ENCODE measurements at places on chromosomes 13 and 19. TPM values are rescaled to one million over a fixed set of nuclear protein-coding genes. Genes with fewer than 3 reads are reported as not detected.

ZNF728 gene
- not detected for total RNA-seq

CALR3 gene
- total RNA-seq = not detected

METTL21C gene
- total RNA-seq = not detected

SIGLEC6 gene
- not detected for total RNA-seq

ZSCAN1 gene
- not detected for total RNA-seq

STRN4 gene
- 68.2 TPM for total RNA-seq

LHB gene
- 0.89 TPM for total RNA-seq

RPS28 gene
- 202 TPM for total RNA-seq

CRB3 gene
- not detected for total RNA-seq

KLK14 gene
- total RNA-seq = not detected

GRCh38 chr13:29583073-29583785 is 12.3 kb downstream of the SLC7A1 start:
- DNase-seq = no peak

DNA sequence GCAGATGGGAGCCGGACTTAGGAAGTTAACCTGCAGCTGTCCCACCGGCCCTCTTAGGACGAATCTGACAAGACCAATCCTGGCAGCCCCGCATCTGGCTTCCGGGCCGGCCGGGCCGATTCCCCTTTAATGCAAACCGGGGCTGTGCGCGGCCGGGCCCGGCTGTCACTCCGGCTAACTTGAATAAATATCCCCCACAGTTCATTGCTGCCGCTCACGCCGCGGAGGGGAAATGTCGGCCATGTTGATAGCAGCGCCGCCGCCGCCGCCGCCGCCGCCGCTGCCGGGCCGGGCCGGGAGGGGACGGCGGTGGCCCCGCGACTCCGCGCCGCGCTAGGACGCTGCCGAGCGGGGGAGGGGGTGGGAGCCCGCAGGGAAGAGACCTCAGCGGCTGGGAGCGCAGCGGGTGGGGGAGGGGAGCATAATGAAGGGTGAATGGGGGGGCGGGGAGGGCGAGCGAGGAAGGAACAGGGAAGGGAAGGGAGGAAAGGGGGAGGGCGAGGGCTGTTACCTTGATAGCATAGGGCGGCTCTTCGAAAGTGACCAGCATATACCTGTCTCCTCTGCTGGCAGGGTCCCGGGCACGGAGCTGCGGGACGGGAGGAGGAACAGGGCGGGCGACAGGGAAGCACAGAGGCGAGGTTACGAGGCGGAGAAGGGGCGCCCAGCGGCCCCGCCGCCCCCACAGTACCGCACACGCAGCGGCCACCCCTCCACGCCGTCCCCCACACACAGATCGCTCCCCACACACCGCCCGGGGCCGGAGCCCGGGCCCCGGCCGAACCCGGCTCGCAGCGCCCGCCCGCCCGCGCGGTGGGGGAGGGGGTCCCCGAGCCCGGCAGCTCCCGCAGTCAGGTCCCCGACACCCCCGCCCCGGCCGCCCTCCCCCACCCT is 1.1 kb downstream of the INTS6 start:
- peak; percentile 80 for DNase-seq

DNA sequence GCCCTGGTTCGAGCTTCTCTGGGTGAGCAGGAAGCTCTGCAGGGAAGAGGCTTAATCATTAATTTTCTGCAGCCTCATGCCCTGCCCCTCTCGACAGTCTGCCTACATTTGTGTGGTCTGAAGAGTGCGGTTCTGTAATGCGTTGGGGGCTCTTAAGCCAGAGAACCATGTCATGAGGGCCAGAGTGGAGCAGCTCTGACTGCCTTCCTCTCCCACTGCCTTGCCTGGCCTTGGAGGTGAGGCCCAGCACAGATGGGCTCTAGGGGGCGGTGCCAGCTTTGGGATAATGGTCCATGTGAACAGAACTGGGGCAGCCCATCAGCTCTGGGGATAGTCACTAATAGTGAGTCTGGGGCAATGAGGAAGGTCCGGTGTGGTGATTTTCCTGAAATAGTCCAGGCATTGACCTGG is 5.7 kb downstream of the FGF9 start:
- DNase-seq = no peak

- DNase-seq = no peak
Measured at GRCh38 chr19:17332677-17333581, 1.7 kb downstream of the ANO8 start.

DNA sequence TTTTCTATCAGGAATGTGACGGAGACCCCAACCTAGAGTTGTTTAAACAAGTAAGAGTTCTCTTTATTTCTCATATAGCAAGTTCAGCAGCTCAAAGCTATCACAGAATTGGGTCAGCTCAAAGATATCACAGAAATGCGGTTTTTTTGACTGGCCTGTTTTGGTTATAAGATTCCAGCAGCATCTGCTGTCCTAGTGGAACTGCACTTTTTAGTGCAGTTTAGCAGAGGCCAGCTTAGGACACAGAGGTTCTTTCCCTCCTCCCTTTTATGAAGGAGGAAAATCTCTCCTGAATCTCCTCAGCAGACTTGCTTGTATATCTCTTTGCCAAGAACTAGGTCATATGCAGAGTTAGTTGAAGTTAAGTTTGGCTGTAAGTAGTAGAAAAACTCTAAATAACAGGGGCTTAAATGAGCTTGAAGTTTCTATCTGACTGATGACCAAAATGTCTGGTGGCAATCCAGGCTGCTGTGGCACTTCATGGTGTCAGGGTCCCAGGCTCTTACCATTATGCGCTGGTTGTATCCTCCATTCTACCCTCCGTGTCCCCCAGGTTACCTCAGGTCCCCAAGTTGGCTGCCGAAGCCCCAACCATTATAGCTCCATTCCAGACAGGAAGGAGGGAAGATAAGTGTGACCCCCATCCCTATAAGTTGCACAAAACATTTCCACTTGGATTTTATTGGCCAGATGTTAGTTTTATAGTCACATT is 6.6 kb downstream of the PPP2R1A start:
- DNase-seq = no peak

- no peak for DNase-seq
Measured at GRCh38 chr13:65468628-65469027, 1761.5 kb downstream of the PCDH9 start.

- no peak for DNase-seq
Measured at GRCh38 chr19:45160870-45161737, at the start of gene NKPD1. Gene NKPD1, minus strand, starts transcription at chr19:45160982. Its CDS starts 832 bp downstream, at chr19:45160150.

DNA sequence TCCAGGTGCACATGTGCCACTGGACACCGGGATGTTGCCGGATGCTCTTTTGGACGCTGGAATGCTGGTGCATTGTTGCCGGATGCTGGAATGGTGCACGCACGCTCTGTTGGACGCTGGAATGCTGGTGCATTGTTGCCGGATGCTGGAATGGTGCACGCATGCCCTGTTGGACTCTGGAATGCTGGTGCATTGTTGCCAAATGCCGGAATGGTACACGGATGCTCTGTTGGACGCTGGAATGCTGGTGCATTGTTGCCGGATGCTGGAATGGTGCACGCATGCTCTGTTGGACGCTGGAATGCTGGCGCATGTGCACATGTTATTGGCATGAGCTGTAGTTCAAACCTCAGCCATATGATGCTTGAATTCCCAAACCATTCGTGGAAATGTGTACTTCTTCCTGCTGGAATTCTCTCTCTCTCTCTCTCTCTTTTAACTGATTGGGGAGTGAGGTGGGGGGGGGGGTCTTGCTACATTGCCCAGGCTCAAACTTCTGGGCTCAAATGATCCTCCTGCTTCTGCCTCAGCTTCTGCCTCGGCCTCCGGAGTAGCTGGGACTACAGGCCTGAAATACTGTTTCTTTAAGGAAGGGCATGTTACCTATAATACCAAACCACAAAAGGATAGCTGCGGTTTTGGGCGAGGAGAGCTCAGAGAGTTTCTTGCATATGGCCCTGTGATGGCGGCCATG is 1.2 kb upstream of the MCF2L start:
- no peak for DNase-seq

DNA sequence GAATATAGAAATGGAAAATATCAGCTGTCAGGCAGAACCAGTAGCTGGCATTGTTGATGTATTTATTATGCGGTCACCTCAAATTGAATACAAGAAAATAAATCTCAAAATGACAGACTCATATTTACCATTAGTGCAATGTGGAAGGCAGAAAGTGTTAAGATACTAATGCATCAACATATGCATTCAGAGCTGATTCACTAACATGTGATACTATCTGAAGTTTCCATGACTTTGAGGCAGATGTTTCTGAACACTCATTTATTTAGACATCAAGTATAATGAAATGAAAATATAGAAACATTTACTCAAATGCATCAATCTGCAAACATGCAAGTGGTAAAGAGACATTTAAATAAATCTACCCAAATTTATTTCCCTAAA is 474.2 kb upstream of the SLC10A2 start:
- no peak for DNase-seq

DNA sequence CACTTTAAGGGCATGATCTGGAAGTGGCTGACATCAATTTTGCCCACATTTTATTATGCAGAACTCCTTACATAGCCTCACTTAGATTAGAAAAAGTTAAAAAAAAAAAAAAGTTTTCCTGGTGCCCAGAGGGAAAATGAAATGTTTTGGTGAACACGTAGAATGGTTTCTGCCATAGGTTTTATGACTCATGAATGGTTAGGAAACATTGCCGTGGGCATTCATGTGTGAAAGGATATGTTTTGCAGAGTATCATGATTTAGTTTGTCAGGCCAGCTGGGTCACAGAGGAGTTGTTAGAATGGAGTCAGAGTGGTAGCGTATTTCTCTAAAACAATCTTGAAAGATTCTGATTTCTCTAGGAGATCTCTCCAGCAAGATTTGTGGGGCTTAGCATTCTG is 133.8 kb downstream of the MRPL57 start:
- DNase-seq = no peak

- DNase-seq = no peak
Measured at GRCh38 chr19:3135961-3136683, at the start of gene GNA15. Gene GNA15, plus strand, starts transcription at chr19:3136033. Its CDS starts 418 bp downstream, at chr19:3136451.

- DNase-seq = no peak
Measured at GRCh38 chr13:97108530-97108900, 113.6 kb upstream of the MBNL2 start.

- no peak for DNase-seq
Measured at GRCh38 chr19:54309811-54310210, 3.2 kb downstream of the LILRA5 start.

DNA sequence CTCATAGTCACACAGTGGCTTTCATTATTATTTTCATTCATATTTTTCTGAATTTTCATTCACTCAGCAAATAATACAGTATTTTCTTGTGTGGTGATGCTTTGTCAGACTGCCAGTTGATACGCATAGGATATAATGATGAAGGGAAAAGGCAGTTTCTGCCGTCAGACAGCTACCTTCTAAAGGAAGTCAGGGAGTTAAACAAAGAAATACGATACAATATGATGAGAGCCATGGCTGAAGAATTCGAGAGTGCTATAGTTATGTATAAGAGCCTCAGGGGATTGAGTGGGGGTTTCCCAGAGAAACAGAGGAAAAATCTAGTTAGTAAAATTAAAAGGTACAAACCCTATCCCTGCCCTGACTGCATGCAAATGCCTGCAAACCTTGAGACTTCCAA is 479.1 kb downstream of the OLFM4 start:
- no peak for DNase-seq

- DNase-seq = no peak
Measured at GRCh38 chr13:51887468-51887867, 25.7 kb downstream of the CCDC70 start.

DNA sequence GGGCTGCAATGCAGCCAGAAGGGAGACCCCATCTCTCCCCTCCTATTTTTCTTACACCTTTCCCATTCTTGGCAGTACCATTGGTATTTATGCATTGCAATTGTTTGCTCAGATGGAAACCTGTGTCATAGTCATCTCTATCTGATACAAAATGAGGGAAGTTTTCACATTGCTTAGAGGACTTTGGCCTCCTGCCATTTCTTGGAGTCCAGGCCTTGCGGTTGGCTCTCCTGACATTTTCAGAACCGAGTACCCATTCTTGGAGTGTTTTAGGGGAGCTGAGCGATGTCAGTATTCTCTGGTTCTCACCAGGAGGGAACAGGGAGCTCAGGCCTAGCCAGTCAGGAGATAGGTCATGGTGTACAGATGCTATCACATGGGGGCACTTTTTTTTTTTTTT is 1.5 kb downstream of the SIN3B start:
- DNase-seq = peak; percentile 18

Measured in dermis microvascular lymphatic vessel endothelial cell (primary cell).